Activated CD4-positive, alpha-beta T cell treated with anti-CD3 and anti-CD28 coated beads, Interleukin-2, amount 50 U/mL, for 24 hours (primary cell): ENCODE measurements at places on chromosomes 4 and X.
A peak's percentile ranks its signal among the peaks of the same experiment; 100 is the strongest.

- no peak for DNase-seq
Observed at GRCh38 chr4:144594471-144594986, 51.4 kb upstream of the HHIP start.

DNA sequence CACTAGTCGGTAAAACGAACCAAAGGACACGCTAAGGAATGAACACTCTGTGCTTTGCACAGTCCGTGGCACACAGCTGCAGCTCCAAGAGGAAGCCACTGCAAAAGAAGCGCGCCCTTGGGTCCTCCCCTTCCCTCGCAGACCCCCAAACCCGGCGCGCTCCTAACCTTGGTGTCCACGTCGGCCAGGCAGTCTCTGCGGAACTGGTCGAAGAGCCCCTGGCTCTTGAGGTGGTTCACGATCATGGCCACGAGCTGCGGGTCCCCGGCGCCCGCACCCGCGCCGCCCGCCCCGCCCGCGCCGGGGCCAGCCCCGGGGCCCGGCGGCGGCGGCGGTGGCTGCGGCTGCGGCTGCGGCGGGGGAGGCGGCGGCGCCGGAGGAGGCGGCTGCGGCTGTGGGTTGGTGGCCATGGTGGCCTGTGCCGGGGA is 333 bp downstream of the BOD1L1 start:
- DNase-seq: no peak

GRCh38 chrX:103831342-103831802 is 685 bp downstream of the RAB9B start:
- no peak for DNase-seq

DNA sequence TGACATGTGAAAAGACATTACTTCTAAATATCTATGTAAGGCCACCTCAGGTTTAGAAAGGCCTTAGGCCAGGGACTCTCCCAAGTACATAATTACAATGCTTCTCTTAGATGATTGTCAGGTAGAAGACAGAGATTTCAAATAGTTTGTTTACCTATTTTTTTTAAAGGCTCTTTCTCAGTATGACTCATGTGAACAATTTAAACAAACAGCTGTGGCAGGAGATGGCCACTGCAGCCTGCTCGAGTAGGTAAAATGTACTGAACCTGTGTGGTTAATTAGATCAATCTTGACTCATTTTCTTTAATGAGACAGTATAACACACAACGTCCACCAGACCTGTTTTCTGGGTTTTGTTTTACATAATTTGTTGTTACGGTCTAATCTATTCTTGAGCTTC is 50.2 kb downstream of the LEF1 start:
- DNase-seq: no peak

DNA sequence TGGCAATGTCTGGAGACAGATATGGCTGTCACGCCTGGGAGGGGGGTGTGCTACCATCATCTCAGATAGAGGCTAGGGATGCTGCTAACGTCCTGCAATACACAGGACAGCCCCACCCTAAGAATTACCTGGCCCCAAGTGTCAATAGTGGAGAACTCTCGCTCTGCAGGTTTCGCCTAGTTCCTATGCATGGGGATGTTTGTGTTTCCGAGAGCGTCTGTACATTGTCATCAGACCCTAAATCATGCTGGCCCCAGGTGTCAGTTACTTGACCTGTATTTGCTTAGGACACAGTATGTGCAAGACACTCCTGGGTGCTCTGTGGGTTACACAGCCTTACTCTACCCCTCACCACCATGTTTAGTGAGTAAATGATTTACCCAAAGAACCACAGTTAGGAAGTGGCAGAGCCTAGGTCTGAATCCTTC is 90.8 kb downstream of the AFF1 start:
- DNase-seq: no peak

DNA sequence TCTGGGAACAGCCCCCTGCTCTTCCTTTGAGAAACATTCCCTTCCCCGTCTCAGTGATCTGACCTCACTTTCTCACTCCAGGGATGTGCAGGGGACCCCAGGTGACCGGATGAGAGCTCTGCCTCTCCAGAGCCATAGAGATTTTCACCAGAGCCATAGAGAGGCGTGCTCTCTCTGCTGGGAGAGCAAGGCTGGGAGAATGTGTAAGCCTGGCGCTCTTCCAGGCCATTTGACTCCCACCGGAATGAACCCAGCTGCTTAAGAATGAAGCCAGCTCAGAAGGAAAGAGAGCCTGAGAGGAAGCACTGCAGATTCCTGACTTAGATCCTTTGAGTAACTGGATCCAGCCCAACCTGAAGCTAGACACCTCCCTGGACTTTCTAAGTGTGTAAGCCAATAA is 106.4 kb downstream of the DHX15 start:
- DNase-seq: no peak

- no peak for DNase-seq
Observed at GRCh38 chrX:142238536-142238935, 33.4 kb upstream of the MAGEC2 start.

- no peak for DNase-seq
Observed at GRCh38 chr4:178255172-178255571, 812.9 kb upstream of the AGA start.

DNA sequence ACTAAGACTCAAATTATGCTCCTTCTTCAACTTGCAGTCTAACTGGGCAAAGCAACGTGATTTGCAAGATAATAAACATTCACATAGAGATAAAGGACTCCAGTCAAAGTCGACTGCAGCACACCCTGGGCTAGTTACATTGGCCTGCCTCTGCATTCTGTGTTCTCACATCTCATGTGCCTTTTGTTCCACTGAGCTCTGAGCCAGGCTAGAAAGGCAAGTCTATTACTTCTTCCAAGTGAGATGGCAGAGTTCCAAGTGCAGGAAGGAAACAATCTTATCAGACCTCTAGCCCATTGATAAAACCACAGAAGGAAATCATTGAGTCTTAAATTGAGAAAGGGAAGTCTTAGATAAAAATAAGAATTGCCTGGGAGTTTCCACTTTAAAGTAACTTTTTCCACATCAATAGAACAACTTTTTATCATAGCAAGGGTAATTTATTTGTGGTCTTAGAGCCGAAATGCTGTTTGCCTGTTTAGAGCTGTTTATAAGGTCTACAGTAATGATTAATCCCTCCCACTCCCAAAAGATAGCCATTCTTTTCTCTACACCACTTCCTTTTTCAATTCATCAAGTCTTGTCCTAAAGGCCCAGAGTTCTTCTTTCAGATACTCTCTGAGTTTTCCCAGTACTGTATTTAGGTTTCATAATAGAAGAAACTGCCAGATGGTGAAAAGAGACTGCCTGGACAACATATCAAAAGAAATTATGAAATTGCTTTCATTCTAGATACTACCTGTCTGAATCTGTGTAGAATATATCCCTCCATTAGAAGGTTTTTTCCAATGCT is 200.2 kb downstream of the GUCY2F start:
- no peak for DNase-seq

DNA sequence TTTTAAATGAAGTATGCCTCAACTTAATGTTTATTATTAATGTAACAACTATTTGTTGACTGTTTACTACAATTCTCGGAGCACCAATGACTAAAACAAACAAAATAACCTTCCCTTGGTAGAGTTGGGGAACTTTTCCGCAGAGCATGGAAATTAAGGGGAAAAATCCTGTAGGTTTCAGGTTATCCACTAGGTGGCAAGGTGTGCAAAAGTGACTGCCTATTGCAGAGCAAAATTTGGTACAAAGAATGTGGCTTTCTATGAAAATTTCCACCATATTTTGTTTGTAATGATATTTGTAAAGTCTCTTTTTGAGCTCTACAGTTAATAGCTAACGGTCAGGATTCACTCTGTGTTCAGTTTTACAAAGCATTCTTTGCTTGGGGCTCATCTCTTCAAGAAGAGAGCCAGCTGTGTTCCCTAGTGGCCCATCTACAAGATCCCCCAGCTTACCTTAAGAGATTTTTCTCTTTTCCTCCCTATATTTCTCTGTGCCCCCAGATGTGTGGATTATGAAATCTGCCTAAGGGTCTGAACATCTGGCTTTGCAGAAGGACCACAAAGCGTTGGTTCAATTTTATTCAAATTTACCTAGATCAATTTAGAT is 61.1 kb downstream of the FBXO8 start:
- DNase-seq: no peak

- no peak for DNase-seq
Observed at GRCh38 chrX:30967516-30967915, 78.5 kb upstream of the TAB3 start.

DNA sequence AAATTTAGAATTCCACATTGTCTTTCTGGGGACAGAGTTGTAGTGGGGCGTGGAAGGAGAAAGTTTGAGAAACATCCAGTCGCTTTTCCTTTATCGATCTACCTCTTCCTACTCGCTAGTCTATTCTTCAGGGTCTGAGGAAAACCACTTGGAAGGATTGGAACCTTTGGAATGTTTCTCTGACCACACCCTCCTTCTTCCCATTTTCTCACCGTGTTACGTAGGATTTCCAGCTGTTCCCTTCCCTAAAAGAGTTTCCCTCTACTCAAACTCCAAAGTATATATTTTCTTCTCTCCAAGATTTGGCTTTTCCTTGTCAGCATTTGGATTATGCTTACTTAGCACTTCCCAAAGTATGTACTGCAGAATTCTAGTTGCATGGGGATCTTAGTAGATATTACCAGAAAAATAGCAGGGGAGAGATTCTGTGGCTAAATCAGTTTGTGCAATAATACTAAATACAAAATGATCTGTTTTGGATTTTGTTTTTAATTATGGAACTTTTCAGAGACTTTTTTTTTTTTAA is 4.9 kb downstream of the ENPEP start:
- DNase-seq: no peak

- DNase-seq: no peak
Observed at GRCh38 chr4:64539234-64539849, 130.1 kb upstream of the TECRL start.

DNA sequence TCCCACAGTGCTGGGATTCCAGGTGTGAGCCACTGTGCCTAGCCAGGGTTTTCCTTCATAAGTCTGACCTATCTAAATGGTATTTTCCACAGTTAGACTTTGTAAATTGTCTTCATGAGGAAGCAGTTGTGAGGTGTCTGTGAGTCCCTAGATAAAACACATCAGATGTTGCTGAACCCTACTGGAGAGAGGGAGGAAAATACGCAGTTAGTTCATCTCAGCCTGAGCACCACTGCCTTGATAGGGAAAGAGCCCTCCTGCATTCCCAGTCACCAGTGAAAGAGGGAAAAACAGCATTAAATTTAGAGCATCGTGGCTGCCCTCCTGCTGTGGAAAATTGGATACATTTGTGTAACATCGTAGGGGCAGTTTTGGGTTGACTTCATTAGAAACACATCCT is 31.7 kb upstream of the CLDN34 start:
- no peak for DNase-seq

DNA sequence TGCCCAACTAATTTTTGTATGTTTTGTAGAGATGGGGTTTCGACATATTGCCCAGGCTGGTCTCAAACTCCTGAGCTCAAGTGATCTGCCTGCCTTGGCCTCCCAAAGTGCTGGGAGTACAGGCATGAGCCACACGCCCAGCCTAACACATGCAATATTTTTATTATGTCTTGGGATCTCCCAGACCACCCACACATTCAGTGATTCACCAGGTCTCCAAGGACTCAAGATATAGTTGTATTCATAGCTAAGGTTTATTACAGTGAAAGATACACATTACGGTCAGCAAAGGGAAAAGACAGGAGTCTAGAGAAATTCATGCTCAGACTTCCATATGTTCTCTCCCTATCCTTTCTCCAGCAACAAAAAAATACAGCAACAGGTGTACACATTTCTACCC is 25.5 kb upstream of the FAM120C start:
- no peak for DNase-seq

GRCh38 chr4:150355418-150355817 is 226.5 kb upstream of the MAB21L2 start:
- no peak for DNase-seq

GRCh38 chr4:337932-338758 is 531 bp downstream of the ZNF141 start:
- peak; percentile 40 for DNase-seq

GRCh38 chrX:1435241-1435895 is 17.3 kb downstream of the ASMTL start:
- DNase-seq: no peak

GRCh38 chr4:168076989-168077725 is 15.2 kb upstream of the ANXA10 start:
- no peak for DNase-seq

- DNase-seq: no peak
Observed at GRCh38 chr4:153988492-153989363, 199.8 kb upstream of the SFRP2 start.

DNA sequence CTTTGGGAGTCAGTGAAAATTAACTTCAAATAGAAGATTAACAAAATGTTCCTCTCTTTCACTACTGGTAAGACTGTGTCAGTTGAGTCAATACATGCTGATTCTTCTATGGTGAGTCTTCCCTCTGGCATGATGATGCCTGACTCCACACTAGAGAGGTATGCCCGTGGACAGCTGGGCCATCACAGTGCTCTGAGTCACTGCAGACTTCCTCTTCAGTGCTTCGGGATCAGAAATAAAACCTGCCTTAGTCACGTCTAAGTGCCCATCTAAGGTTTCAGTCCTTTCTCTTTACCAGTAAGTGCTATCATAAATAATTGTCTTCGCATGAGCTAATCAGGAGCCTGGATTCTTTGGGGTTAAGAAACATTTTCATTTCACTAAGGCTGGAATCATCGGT is 1.6 kb upstream of the ASB5 start:
- no peak for DNase-seq

- no peak for DNase-seq
Observed at GRCh38 chr4:139630991-139631390, 34.6 kb upstream of the MGST2 start.

GRCh38 chr4:74109116-74109869 is 10.3 kb upstream of the CXCL2 start:
- DNase-seq: no peak

DNA sequence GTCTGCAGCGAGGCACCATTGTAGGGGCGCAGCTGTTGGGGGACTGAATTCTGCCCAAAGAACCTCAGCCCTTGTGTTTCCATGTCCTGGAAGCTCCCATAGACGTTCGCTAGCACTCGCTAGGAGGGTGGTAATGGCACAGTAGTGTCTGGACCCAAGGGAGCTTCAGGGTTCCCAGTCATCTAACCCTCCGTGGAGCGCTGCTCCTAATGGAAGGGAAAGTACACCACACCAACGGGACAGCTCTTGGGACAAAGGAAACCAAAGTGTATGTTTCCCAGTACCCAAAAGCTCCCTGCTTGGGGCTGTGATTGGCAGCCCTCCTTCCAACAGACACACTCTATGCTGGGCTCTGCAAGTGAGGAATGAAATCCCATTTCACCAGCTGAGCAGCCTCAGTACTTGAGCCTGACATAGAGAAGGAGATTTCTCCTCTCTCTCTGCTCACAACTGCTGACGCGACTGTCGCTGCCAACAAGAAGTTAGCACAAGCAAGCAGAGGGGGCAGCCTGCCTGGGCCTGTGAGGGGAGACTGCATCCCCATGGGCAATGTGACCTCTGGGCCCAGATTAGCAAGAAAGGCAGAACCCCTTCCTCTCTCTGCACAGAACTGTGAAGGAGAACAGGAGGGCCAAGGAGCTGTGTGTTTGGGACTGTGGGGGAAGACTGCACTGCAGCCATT is 67.6 kb upstream of the SMARCAD1 start:
- DNase-seq: no peak

GRCh38 chrX:43703211-43703791 is 47.2 kb downstream of the MAOA start:
- DNase-seq: no peak
